ENCODE measurements at places on chromosomes 7 and 10.

GRCh38 chr10:110008518-110009339 is 945 bp downstream of the ADD3 start:
- DNase-seq, result no peak

DNA sequence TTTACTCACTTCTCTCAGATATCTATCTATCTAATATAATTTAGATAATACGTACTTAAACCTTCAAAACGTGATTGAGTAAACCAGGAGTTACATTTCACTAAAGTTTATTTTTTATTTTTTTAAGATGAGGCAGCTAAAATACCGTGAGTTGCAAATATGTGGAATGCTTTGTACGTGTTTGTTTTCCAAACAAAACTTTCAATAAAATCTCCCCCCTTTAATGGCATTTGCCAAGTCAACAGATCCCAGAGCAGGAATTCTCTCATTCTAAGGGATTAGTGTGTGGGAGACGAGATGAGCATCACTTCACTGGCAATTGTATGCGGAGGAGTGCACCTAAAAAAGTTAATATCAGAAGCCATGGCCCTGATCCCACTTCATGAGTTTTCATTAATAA is 53.7 kb upstream of the MAGI2 start:
- DNase-seq, result peak; percentile 6

GRCh38 chr10:64896582-64896981 is 1375.4 kb downstream of the REEP3 start:
- no peak for DNase-seq

GRCh38 chr10:96743988-96744585 is 23.8 kb upstream of the PIK3AP1 start:
- DNase-seq, result no peak

- DNase-seq, result no peak
Observed at GRCh38 chr10:6254201-6254600, 51.5 kb downstream of the PFKFB3 start.

DNA sequence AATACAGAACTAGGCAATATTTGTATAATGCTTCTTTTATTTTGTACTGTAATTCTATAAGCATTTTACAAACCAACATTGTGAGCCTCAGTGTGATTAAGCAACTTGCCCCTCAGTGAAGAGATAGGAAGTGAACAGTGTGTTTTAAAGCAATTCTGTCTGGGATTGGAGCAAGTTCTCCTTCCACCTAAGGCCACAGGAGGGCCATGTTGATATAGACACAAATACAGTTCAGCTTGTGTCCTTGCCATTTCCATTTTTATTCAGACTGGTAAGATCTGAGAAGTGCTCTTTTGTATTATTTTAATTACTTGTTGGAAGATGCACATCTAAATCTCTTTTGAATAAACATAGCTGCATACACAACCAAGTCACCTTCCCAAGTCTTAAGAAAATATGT is 416.3 kb upstream of the COBL start:
- DNase-seq, result no peak

All from HFFc6 (cell line).